Stomach (tissue), 19 donors: ENCODE measurements at places on chromosomes 11 and 22. TPM values are rescaled to one million over a fixed set of nuclear protein-coding genes. Genes with fewer than 3 reads are reported as not detected.

DNA sequence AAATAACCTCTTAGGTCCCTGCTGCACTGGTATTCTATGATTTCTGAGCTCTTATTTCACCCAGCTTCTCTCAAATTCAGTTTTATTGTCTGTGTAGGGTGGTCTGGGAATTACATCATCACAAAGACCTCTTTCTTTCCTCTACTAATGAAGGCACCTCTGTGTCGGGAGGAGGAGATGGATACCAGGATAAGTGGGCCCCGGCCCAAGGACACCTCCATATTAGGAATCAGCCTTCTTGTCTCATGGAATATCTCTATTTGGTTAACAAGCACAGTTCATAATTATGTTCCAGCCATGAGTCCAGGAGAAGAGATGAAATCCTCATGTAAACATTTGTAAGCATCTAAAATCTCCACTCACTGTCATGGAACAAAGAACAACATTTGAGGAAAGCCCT lies 9.4 kb downstream of the PARVA start:
- H3K27ac ChIP-seq: peak overlapping the region; percentile 56
- H3K36me3 ChIP-seq: no peaks in the 10 kb centered on the region
- no peak for DNase-seq
- H3K4me1 ChIP-seq: peaks cover 38% of the 10 kb centered on the region
- H3K27me3 ChIP-seq: no peaks in the 10 kb centered on the region
- no peak overlapping the region for H3K4me3 ChIP-seq

GRCh38 chr22:38729946-38730345 lies 24.2 kb downstream of the GTPBP1 start:
- H3K27me3 ChIP-seq: no peaks in the 10 kb centered on the region
- H3K4me1 ChIP-seq: peaks cover 36% of the 10 kb centered on the region
- no peak for DNase-seq
- no peak overlapping the region for H3K27ac ChIP-seq

THY1 gene
- 8.1 TPM for total RNA-seq

DNA sequence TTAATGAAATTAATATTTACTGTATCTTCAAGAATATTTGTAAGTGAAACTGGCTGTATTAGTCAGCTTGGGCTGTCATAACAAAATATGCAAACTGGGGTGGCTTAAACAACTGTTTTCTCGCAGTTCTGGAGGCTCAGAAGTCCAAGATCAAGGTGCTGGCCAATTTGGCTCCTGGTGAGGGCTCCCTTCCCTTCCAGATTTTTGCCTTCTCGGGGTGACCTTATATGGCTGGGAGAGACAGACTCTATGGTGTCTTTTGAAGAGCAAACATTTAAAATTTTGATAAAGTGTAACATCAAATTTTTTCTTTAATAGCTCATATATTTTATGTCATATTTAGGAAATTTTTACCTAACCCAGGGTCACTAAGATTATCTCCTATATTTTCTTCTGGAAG lies 30.2 kb downstream of the CSTPP1 start:
- H3K36me3 ChIP-seq: no peaks in the 10 kb centered on the region
- H3K4me1 ChIP-seq: peaks cover 4% of the 10 kb centered on the region
- H3K27me3 ChIP-seq: no peaks in the 10 kb centered on the region
- H3K4me3 ChIP-seq: no peak overlapping the region
- DNase-seq: no peak

GRCh38 chr11:8296872-8297271 lies 33.2 kb upstream of the LMO1 start:
- H3K4me1 ChIP-seq: no peaks in the 10 kb centered on the region
- H3K36me3 ChIP-seq: no peaks in the 10 kb centered on the region
- no peak overlapping the region for H3K4me3 ChIP-seq
- H3K27ac ChIP-seq: no peak overlapping the region
- no peaks in the 10 kb centered on the region for H3K27me3 ChIP-seq

DNA sequence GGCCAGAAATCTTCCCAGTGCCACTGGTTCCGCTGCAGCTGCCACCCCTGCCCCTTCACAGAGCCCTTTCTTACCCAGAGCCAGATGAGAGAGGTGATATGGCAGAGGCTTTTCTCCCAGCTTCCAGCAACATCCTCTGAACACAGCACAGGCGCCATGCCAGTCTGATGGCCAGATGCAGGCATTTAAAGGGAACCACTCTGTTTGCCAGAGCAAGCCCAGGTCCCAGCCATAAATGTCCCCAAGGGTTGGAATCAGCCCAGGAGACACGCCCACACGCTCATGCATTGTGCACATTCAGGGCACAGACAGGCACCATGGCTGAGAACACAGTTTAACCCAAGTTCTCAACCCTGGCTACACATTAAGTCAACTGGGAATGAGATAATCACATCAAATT lies 114.3 kb upstream of the CSNK2A3 start:
- no peaks in the 10 kb centered on the region for H3K4me1 ChIP-seq
- no peak for DNase-seq
- no peaks in the 10 kb centered on the region for H3K27me3 ChIP-seq
- no peak overlapping the region for H3K4me3 ChIP-seq
